Mesothelial cell of epicardium (in vitro differentiated cells): ENCODE measurements at places on chromosomes 6 and 20.

DNA sequence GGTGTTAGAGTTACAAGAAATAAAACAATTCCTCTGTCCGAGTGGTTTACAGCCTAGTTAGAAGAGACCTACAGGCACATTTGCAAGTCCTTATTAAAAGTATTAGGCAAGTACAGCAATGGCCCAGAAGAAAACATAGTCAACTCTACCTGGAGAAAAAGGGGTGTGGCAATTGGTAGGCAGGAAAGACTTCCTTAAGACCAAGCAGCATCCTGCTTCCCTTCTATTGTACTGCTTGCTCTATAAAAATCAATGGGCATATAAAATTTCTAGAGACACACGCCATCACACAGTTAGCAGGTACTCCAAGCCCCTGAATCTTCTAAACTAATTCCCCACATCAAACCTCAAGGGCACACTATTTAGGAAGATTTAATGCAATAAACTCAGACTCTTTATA lies 185.6 kb downstream of the ATXN1 start:
- DNase-seq, result no peak

DNA sequence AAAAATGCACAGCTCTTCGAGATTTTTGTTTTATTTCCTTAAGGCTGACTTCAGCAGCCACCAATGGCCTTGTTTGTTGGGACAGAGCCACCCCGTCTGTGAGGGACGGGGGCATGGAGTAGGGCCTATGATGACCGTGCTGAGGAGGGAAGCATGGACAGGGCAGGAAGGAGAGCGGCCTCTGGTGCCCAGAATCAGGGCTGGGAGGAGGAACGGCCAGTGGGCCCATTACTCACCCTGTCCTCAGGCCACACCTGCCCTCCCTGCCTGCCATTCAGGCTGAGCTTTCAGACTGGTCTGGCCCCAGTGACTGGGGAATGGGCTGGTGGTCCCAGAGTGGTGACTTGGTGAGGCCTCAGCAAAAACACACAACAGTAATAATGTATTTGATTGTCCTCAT lies 104.4 kb downstream of the SMOC2 start:
- DNase-seq, result no peak

- DNase-seq, result no peak
Observed at GRCh38 chr20:11585752-11586352, 331.8 kb upstream of the BTBD3 start.

GRCh38 chr6:66128656-66129055 lies 421.6 kb upstream of the EYS start:
- no peak for DNase-seq

DNA sequence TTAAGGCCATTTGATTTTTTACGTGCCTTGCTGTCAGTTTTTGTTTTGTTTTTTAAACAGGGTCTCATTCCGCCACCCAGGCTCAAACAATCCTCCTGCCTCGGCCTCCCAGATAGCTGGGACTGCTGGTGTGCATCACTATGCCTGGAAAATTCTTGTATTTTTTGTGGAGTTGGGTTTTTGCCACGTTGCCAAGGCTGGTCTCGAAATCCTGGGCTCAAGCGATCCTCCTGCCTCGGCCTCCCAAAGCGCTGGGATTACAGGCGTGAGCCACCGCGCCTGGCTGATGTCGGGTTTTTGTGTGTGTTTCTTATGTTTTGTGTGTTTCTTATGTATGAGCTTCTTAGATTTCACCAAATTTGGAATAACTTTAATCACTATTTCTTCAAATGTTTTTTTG lies 104.8 kb downstream of the TAF4 start:
- no peak for DNase-seq

DNA sequence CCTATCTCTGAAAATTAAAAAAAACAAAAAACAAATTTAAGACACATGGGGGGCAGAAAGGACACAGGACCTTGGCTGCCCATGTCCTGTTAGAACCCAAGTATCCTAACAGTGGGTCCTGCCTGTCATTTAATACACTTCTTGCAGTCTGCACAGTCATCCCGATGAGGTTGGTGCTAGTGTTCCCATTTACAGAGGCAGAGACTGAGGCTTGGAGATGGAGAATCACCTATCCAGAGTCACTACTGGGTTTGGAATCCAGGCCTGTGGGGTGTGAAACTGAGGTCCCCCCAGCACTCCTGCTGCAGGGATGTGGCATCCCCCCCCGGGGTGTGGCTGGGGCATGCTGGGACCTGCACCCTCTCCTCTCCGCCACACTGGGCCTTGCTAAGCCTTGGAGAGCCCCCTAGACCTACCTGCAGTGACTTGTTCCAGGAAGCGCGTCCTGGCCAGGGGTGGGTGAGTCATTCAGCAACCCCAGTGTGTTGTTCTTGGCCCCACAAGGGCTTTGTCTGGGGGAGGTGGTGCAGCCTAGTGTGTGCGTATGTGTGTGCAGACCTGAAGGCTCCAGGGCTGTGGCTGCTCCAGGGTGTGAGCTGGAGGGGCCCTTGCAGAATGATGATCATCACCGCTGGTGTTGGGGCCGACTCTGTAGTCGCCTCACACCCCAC lies 49.7 kb downstream of the BCAS4 start:
- no peak for DNase-seq

DNA sequence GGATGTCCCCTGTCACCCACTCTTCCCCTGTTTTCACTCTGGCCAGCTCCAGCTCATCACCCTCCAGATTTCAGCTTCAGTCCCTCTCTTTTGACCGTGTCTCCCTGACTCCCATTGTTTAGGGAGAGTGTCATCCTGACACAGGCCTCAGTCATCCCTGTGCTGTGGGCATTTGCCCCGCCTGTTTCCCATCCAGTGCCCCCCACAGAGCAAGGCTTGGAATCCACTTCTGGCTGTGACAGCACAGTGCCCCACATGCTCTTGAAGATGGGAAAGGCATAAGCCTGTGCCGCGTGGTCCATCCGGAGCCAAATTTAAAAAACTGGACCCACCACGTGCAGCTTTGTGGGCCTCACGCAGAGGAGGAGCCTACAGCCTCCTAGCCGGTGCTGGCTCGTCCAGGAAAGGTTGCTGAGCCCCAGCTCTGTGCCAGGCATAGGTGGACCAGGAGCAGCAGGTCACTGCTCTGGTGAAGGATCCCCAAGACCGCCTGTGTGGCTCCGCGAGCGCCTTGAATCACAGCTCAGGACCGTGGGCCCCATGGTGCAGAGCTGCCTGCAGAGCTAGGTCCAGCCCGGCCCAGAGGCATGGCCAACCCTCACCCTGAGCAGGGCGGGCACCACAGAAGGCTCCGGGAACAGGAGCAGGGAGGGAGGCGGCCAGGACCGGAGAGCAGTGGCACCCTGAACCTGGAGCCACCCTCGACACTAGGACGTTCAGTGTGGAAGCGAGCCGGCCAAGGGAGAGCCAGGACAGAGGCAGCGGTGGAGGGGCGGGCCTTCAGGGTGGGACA lies 172.8 kb downstream of the CDH4 start:
- no peak for DNase-seq

DNA sequence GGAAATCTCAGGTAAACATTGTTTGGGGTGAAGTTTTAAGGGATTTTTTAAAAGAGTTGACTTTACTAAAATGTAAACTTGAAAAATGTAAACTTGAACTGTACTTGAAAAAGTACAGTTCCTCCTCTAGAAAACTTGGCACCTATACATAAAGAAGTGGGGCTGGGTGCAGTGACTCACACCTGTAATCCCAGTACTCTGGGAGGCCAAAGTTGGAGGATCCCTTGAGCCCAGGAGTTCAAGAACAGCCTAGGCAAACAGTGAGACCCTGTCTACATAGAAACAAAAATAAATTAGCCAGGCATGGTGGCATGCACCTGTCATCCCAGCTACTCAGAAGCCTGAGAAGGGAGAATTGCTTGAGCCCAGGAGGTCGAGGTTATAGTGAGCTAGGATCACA lies 7.2 kb downstream of the BTBD9 start:
- DNase-seq, result no peak

- DNase-seq, result peak; percentile 51
Observed at GRCh38 chr6:125780540-125781313, 10.0 kb upstream of the NCOA7 start.

- DNase-seq, result no peak
Observed at GRCh38 chr20:41452226-41452625, 85.6 kb upstream of the EMILIN3 start.

DNA sequence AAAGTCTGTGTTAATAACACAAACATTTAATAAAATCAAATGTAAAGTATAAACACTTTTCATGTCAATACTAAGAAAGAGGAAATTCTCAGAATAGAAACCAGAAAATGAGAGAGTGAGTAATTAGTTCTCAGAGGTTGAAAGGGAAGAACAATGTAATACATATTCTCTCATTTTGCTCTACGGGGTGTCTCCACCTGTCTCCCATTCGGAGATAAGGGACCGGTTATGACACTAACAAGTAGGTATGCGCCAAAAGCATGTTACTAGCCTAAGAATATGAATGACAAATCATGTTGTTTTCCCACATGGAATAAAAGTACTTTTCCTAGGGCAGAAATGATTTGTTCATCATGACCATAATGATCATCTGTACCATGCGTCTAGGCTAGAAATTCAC lies 35.6 kb upstream of the PRELID3B start:
- DNase-seq, result no peak

GRCh38 chr6:137734005-137734874 lies 132.8 kb upstream of the TNFAIP3 start:
- DNase-seq, result no peak

- no peak for DNase-seq
Observed at GRCh38 chr6:150417899-150418826, 49.4 kb downstream of the IYD start.
